ENCODE measurements at places on chromosomes 5 and 9. TPM values are rescaled to one million over a fixed set of nuclear protein-coding genes. Genes with fewer than 3 reads are reported as not detected.

- H3K36me3 ChIP-seq: no peaks in the 10 kb centered on the region
- no peaks in the 10 kb centered on the region for H3K27me3 ChIP-seq
- H3K4me1 ChIP-seq: no peaks in the 10 kb centered on the region
- no peak overlapping the region for H3K27ac ChIP-seq
Observed at GRCh38 chr9:13718086-13718485, 438.6 kb upstream of the MPDZ start.

DNA sequence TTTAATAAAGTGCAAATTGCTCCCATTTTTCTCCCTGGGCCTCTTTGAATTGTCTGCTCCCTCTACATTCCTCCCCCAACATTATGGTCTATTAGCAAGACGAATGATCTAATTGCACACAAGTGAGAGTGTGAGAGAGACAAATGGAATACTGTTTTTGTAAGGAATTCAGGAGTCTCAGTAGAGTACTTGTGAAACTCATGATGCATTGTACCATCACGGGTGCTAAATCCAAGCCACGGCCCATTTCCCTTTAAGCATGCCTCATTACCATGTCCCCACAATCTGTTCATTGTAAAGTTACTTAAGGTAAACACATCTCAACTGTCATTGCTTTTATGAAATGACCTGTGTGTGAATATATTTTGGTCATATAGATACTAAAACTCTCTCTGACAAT lies 62.8 kb downstream of the CD180 start:
- no peaks in the 10 kb centered on the region for H3K36me3 ChIP-seq
- no peak for DNase-seq
- no peak overlapping the region for H3K4me3 ChIP-seq
- no peak overlapping the region for H3K27ac ChIP-seq

- no peak overlapping the region for H3K27ac ChIP-seq
- DNase-seq: no peak
- no peaks in the 10 kb centered on the region for H3K27me3 ChIP-seq
- H3K4me1 ChIP-seq: peaks cover 5% of the 10 kb centered on the region
- no peaks in the 10 kb centered on the region for H3K36me3 ChIP-seq
Observed at GRCh38 chr9:125432715-125433385, 171.2 kb downstream of the GAPVD1 start.

DNA sequence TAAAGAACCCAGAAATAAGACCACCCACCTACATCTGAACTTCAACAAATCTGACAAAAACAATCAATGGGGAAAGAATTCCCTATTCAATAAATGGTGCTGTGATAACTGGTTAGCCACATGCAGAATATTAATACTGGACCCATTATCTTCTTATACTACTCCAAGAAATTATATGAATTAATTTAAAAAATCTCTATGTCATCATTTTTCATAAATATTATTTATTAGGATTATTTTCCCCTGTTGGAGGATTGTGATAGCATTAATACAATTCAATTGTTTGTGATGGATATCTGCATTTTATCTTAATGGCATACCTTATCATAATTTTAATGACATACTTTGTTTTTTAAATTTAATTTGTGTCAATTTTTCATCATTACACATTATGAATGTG lies 682.2 kb upstream of the CTNND2 start:
- H3K4me3 ChIP-seq: no peak overlapping the region
- no peaks in the 10 kb centered on the region for H3K27me3 ChIP-seq
- H3K27ac ChIP-seq: no peak overlapping the region
- no peaks in the 10 kb centered on the region for H3K4me1 ChIP-seq
- DNase-seq: no peak

DNA sequence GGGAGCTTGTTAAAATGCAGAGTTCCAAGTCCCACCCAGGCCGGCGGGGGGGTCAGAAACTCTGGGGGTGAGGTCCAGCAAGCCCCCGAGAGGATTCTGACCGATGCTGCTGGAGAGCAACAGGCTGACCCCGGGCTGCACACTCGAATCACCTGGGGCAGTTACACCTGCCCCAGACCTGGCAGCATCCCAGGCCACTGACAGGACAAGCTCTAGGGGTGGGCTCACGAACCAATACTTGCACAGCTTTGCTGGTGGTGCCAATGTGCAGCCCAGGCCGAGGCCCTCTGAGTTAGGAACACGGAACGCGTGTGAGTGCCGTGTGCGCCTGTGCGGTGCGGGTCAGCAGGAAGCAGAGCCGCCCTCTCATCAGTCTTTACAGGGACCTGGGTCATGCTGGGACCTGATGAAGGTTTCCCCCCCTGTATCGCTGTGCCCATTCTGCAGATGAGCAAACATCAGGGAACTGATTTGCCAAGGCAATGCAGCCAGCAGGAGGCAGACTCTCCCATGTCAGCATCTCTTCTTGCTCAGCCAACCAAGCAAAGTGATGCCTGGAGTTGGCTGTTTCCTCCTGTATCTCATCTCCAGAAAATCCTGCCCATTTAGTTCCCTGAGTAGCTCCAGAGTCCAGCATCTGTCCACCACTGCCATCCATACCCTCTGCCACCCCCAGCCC lies 16.3 kb downstream of the FAM163B start:
- H3K4me1 ChIP-seq: no peaks in the 10 kb centered on the region
- H3K27me3 ChIP-seq: no peaks in the 10 kb centered on the region
- no peaks in the 10 kb centered on the region for H3K36me3 ChIP-seq
- no peak overlapping the region for H3K4me3 ChIP-seq
- no peak overlapping the region for H3K27ac ChIP-seq
- DNase-seq: no peak

DNA sequence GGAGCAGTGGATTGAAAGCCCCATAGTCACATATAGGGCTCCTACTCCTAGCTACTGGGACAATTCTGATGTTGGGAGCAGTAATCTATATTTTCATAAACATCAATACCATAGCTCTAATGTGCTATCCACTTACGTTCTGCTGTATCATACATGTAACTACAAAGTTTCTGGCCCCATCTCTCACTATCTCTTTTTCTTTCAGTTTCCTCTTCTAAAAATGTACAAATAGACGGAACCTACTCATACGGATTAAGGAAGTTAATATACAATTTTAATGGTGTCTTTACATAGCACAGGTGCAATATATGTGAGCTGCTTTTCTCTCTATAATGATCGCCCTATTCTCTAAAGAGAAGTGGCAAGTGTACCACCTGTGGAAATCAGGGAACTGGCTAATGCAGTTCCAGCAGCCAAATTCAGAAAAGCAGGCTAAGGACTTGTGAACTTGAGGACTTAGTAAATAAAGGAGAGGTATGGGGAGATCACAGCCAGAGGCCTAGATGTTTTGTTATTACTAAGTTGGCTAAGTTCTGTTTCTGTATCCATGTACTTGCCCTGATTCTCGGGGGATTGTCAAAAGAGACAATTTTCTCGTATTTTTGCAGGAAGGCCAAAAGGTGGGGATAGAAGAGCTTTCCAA lies 1021.9 kb downstream of the CDH12 start:
- no peak overlapping the region for H3K27ac ChIP-seq
- H3K27me3 ChIP-seq: no peaks in the 10 kb centered on the region
- H3K4me1 ChIP-seq: no peaks in the 10 kb centered on the region

- H3K27ac ChIP-seq: no peak overlapping the region
- peaks cover 24% of the 10 kb centered on the region for H3K36me3 ChIP-seq
- DNase-seq: no peak
- 0 out of 2 replicates have a peak, but pooled peaks cover 4% of the 10 kb centered on the region for H3K4me1 ChIP-seq
- H3K4me3 ChIP-seq: no peak overlapping the region
- no peaks in the 10 kb centered on the region for H3K27me3 ChIP-seq
Observed at GRCh38 chr5:171898386-171898785, 108.1 kb downstream of the FBXW11 start.

DNA sequence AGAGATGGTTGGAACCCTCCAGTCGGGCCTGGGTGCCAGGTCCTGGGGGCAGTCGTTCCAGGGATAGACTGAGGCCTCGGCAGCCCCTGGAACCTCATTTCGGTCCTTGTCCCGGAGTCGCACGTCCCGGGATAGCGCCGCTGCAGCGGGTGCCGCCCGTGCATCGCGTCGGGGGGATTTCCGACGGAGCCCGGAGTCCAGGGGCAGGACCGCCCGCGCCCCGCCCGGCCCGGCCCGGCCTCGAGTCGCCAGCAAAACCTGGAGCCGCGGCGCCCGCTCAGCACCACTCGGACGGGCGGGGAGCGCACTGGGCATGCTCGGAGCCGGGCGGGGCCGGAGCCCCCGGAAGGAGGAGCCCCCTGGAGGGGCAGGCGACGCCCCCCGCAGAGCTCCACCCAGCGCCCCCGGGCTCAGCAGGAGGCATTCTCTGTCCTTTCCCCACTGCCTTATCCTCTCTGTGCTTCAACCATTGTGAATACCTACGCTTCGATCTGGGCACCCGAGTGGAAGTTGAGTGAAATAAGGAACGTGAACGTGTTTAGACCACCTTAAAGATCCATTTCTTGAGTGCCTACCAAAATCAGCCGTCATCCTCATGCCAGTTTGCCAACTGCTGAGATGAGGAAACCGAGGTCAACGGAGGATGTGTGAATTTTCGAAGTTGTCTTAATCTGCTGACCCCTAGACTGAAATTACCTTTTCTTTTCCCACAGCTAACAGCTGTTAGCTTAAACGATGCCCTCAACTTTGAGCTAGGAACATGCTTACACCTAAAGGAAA lies 1.7 kb upstream of the PTPN3 start:
- H3K27ac ChIP-seq: no peak overlapping the region
- no peak for DNase-seq
- peaks cover 2% of the 10 kb centered on the region for H3K4me1 ChIP-seq
- H3K36me3 ChIP-seq: no peaks in the 10 kb centered on the region
- peak overlapping the region; percentile 19 for H3K4me3 ChIP-seq

GRCh38 chr5:133205649-133206048 lies 153.8 kb downstream of the HSPA4 start:
- no peaks in the 10 kb centered on the region for H3K36me3 ChIP-seq
- no peaks in the 10 kb centered on the region for H3K27me3 ChIP-seq
- H3K4me1 ChIP-seq: no peaks in the 10 kb centered on the region
- H3K27ac ChIP-seq: no peak overlapping the region

- H3K4me1 ChIP-seq: no peaks in the 10 kb centered on the region
- no peaks in the 10 kb centered on the region for H3K27me3 ChIP-seq
- no peak for DNase-seq
- no peak overlapping the region for H3K27ac ChIP-seq
Observed at GRCh38 chr5:141532726-141533125, 43.8 kb downstream of the PCDHGC5 start.

GRCh38 chr5:44983006-44983405 lies 174.3 kb downstream of the MRPS30 start:
- DNase-seq: no peak
- H3K27me3 ChIP-seq: no peaks in the 10 kb centered on the region
- H3K4me1 ChIP-seq: no peaks in the 10 kb centered on the region
- no peaks in the 10 kb centered on the region for H3K36me3 ChIP-seq
- H3K4me3 ChIP-seq: no peak overlapping the region

DNA sequence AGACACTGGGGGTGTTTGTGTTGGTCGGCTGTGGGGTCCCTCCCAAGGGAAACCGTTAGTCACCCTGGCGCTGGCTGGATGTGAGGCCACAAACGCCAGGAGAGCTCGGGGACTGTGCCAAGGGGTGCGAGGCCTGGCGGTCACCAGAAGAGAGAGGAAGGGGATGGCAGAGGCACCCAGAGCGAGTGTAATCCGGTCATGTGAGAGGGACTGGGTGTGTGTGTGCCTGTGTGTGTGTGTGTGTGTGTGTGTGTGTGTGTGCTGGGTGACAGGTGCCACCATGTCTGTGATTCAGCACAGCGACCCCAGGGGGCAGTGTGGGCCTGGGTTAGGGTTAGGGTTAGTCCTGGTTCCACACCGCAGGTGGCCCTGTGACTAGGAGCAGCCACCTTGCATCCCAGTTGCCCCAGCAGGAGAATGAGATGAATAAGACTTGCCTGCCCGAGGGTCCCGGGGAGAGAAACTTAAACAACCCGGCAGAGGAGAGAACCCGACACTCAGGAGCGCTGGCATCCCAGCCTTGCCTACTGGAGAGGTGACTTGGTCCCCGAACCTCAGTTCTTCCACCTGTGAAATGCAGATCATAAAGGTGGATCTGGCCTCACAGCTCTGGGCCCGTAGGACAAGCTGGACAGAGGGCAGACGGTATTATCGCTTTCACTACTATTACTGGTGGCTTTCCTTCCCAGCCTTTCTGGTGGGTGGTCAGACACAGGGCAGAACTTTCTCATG lies 1.4 kb upstream of the ADAMTSL2 start:
- H3K4me1 ChIP-seq: no peaks in the 10 kb centered on the region
- H3K4me3 ChIP-seq: no peak overlapping the region
- no peak overlapping the region for H3K27ac ChIP-seq
- peak; percentile 93 for DNase-seq
- H3K36me3 ChIP-seq: no peaks in the 10 kb centered on the region

- no peak for DNase-seq
- no peaks in the 10 kb centered on the region for H3K4me1 ChIP-seq
- H3K36me3 ChIP-seq: no peaks in the 10 kb centered on the region
- no peak overlapping the region for H3K27ac ChIP-seq
Observed at GRCh38 chr9:70228611-70229010, 30.2 kb upstream of the SMC5 start.

DNA sequence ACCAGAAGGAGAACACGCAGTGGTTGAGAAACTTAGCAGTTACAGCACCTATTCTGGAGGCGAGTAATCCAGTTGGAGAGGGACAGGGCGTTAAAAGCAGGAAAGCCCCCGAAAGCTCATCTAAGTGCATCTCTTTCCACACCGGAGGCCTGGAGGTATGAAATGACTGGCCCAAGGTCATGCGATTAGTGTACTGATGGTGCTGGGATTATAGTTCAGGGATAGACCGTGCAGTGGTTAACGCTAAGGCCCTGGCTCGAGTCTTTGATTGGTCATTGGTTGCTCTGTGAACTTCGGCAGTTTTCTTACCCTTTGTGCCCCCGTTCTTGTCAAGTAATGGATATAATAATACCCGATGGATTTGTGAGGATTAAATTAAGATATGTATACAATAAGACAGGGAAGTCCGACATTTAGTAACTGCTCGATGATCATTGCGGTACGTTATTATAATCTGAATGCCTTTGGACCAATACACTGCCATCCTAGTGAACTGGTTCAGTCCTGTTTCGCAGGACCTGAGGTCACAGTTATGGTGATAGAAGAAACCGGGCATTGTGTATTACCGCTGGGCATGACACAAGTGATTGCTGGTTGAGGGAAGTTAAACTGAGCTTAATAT lies 960 bp downstream of the CANX start:
- H3K4me1 ChIP-seq: no peaks in the 10 kb centered on the region
- H3K4me3 ChIP-seq: peak overlapping the region; percentile 99
- no peaks in the 10 kb centered on the region for H3K27me3 ChIP-seq
- peak overlapping the region; percentile 91 for H3K27ac ChIP-seq
- no peak for DNase-seq
- no peaks in the 10 kb centered on the region for H3K36me3 ChIP-seq

GRCh38 chr9:29393064-29393463 lies 1819.8 kb upstream of the C9orf72 start:
- DNase-seq: no peak
- no peak overlapping the region for H3K27ac ChIP-seq
- H3K27me3 ChIP-seq: no peaks in the 10 kb centered on the region
- H3K4me1 ChIP-seq: no peaks in the 10 kb centered on the region
- H3K36me3 ChIP-seq: no peaks in the 10 kb centered on the region

The PITX1 gene
- total RNA-seq: not detected

The PRSS3 gene
- not detected for total RNA-seq

The NIPAL4 gene
- 0.20 TPM for total RNA-seq

The UGCG gene
- total RNA-seq: 31.4 TPM

The GRM6 gene
- total RNA-seq: not detected

All from H1 (cell line).